ENCODE measurements at places on chromosomes 1 and 21.
A peak's percentile ranks its signal among the peaks of the same experiment; 100 is the strongest.

DNA sequence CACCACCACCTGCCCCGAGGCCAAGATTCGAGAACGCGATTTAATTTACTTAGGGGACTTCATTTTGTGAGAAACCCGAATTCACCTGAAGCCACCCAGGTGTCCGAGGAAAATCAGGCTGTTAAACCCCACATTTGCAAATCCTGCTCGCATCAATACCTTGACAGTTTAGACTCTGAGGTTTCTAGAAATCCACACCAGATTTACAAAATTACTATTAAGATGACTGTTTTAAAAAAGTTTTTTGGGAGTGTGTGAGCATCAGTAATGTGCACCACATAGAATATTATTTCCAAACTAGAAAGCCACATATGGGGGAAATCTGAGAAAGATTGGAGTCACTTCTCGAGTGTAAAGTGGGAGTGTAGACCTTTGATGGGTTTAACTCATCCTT, 685 bp downstream of the RIMKLA start:
- no peak for DNase-seq

DNA sequence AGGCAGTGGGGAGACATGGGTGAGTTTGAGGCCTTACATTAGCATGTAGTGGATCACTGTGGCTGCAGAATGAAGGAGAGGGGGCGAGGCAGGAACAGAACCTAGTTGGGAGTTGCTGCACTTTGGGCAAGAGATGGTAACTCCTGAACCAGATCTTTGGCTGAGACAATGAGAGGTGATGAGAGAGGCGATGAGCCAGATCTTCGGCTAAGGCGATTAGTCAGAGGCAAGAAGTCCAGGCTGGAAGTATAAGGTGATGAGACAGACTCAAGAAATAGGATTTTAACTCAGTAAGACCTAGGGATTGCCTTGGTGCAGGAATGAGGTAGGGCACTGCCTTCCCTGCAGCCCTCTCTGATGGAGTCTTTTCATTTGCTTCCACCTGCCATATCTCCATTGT, 9.1 kb upstream of the ARTN start:
- no peak for DNase-seq

DNA sequence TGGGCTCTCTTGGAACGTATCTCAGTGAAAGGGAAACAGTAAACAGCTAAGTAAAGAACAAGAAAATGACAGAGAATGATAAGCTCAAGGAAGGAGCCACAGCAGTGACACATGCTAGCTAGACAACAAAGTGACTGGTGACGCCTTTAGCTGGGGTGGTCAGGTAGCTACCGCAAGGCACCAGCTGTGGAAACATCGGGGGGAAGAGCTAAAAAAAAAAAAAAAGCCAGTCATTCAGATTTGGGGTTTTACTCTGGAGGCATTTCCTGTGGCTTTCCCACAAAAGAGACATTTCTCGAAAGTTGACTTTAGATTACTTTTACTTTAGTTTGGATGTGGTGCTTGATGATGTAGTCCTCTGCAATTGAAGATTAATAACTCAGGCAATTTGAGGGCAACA, 2.1 kb downstream of the FHAD1 start:
- no peak for DNase-seq

GRCh38 chr1:29210278-29211085, 20.3 kb downstream of the MECR start:
- peak; percentile 79 for DNase-seq

DNA sequence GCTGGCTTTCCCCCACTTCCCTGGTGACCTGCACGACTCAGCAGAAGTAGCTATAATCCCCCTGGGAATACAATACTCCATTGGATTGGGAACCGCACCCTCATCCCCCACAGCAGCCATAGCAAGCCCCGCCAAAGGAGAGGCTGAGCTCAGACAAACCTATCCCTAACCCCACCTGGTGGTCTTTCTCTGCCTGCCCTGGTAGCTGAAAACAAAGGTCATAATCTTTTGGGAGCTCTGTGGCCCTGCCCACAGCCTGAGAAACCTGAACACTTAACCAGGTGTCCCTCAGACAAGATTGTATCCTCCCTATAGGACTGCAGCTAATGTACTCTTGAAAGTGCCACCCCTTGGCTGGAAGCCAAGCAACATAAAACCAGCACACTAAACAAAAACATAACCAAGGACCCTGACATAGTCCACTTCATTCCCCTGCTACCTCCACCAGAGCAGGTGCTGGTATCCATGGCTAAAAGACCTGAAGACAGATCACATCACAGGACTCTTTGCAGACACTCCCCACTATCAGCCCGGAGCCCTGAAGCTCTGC, 71.6 kb upstream of the RUNX1 start:
- no peak for DNase-seq

GRCh38 chr1:161185732-161186311, 8.5 kb upstream of the B4GALT3 start:
- DNase-seq, result no peak

GRCh38 chr1:61274939-61275338, 192.6 kb downstream of the NFIA start:
- no peak for DNase-seq

DNA sequence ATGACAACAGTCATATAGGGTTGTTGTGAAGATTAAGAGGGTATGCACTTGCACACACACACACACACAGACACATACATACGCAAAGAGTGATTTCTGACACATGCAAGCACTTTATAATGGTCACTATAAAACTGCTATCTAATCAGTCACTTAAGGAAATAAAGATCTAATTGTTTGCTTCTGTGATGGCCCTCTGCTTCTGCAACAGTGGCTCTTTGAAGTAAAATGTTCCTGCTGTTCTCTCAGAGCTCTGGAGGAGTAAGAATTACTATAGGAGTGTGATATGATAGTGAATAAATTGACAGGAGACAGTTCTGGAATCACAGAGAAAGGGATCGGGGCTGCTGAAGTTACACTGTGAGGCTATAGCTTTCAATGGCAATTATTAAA, 494.5 kb upstream of the B3GALT2 start:
- no peak for DNase-seq

DNA sequence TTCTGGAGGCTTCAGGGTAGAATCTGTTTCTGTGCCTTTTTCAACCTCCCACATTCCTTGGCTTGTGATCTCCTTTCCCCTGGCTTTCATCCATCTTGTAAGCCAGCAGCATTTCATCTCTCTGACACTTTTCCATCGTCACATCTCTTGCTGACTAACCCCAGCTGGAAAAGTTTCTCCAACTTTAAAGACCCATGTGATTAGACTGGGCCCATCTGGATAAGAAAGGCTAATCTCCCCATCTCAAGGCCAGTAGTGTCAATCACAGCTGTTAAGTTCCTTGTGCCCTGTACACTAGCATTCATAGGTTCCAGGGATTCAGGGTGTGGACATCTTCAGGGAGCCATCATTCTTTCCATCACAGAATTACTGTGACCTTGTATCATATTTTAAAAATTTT, 452.1 kb downstream of the TTLL7 start:
- no peak for DNase-seq

- DNase-seq, result no peak
Measured at GRCh38 chr1:24481843-24482610, 20.6 kb upstream of the RCAN3 start.

DNA sequence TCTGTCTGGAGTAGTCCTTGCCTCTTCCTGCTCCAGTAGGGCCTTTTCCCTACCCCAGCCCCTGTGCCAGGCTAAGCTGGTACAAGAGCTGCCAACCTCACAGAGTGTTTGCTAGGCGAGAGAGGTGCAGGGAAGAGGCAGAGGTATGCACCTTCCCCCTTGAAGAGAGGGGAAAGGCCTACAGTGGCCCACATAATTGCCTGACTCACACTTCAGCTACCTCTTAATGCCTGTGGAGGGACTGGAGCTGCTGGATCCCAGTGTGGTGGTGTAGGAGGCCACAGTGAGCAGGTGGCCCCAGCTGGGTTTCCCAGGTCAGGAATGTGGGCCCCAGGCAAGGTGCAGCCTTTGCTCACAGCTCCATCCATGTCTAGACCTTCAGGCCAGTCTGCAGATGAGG, 3.3 kb upstream of the CCDC28B start:
- no peak for DNase-seq

- no peak for DNase-seq
Measured at GRCh38 chr1:38456531-38456876, 403.1 kb downstream of the RRAGC start.

DNA sequence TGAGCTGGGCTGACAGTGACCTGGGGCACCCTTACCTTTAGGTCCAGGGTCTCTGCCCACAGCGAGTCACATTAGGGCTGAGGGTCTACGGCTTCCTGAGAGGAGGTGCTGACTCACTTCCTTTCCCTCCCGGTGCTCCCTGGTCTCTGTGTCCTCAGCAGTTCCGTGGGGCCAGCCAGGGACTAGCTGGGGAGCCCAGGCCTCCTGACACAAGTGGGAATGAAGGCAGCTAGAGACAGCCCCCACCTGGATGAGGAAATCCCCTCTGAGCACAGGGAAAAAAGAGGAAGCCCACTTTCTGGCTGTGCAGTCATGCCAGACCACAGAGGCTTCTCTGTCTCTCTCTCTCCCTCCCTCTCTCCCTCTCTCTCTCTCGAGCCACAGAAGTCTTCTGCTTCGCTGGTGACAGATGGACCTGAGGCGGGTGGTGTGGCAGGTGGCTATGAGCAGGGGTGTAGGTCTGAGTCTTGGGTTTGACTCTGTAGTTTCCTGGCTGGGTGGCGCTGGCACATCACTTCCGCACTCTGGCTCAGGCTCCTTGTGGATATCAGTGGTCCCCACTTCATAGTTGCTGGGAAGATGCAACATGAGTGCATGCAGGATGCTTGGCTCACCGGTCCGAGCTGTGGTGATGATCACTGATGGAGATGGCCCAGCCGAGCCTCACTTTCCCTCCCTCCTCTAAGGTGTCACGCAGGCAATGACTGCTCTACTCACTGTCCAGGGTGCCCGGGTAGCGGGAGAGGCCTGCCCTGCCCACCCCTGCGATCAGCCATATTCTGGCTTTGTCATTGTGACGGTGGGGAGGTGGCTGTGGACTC, 3.5 kb downstream of the SLC66A1 start:
- peak; percentile 58 for DNase-seq

GRCh38 chr1:116712510-116712909, 41.7 kb upstream of the CD2 start:
- no peak for DNase-seq

DNA sequence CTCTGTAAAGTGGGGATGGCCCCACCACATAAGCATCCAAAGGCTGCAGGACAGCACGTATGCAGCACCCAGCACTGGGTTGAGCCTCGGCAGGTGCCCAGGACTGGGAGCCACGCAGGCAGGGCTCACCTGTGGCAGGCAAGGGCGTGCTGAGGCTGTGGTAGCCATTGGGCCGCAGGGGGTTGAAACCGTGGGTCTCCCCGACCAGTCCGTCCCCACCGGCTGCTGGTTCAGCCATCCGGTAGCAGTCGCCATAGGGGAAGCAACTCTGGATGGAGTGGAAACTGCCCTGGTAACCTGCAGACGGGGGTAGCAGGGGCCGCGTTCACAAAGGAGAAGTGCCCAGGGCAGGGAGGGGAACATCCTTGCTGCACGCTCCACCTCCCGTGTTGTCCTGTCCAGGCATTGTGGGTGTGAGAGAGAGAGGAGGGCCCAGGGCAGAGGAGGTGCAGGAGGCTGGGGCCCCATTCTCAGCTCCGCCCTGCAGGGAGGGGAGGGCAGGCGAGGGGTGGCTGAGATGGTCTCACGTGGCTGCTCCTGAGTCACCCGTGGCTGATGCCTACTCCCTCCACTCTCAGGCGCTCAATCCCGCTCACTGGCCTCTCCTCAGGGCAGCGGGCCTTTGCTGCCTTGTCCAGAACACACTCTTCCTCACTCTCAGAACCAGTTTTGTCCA, 49.9 kb downstream of the DMRTB1 start:
- DNase-seq, result no peak

GRCh38 chr1:239126884-239127283, 259.5 kb upstream of the CHRM3 start:
- no peak for DNase-seq

- no peak for DNase-seq
Measured at GRCh38 chr1:109914587-109915240, 4.1 kb downstream of the CSF1 start.

- DNase-seq, result no peak
Measured at GRCh38 chr1:207431508-207431907, 22.6 kb upstream of the CR2 start.

DNA sequence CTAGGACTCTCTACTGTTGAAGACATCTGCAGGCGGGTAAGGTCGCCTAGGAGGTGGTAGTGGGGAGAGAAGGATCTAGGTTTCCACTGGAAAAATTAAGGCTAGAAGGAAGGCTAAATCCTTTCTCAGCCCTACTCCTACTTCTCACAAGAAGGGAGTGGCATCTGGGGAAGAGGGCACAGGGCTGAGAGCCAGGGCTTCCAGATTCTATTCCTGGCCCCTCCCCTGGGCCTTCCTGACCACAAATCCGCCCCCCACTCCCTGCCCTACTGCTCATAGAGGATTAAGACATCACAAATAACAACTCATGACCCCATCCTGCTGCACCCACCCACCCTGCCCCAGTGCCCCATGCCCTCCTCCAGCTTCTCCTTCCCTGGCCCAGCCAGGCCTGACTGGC, 2.5 kb downstream of the PHLDA3 start:
- no peak for DNase-seq

- DNase-seq, result no peak
Measured at GRCh38 chr1:246788895-246789338, 64.7 kb downstream of the SCCPDH start.

DNA sequence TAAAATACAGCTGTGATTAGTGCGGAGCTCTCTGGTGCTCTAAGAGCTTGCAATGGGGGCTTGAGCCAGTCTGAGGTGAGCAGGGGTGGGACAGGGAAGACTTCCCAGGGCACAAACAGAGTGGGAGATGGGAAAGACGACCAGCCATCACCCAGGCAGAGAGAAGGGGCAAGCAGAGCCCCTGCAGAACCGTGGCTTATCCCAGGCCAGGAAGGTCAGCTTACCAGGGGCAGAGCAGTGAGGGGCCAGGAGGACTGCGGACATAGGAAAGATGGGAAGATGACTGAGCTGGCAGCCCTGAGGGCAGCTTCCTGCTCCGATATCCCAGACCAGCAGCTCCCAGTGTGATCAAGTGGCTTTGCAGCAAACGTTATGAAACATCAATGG, 55.4 kb upstream of the IFFO2 start:
- no peak for DNase-seq

DNA sequence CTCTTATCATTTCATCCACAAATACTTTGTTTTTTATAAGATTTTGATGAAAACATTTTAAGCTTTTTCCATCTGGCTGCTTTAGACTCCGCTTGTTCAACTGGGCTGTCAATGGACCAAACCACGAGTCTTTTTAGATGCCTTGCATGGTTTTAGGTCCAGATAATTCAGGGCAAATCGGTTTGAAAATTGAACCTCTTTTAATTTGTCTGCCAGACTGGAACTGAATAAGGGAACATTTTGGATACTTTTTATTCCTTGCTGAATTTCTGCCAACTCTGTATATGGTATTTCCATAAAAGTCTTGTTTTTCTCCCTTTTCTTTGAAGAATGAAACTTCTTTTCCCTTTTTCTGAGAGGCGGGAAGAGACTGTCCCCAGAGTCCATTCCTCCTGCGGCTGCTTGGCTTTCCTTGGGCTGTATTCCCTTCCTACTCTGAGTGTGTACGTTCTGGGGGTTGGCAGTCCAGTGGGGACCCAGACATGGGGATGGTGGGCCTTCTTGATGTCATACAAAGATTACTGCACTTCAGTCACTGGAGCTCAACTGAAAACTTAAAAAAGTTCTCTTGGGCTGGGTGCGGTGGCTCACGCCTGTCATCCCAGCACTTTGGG, 46.5 kb upstream of the CNN3 start:
- no peak for DNase-seq

All from GM10248 (cell line).